Posterior vena cava (tissue), 2 donors: ENCODE measurements at places on chromosomes 13 and 19. TPM values are rescaled to one million over a fixed set of nuclear protein-coding genes. Genes with fewer than 3 reads are reported as not detected.

DNA sequence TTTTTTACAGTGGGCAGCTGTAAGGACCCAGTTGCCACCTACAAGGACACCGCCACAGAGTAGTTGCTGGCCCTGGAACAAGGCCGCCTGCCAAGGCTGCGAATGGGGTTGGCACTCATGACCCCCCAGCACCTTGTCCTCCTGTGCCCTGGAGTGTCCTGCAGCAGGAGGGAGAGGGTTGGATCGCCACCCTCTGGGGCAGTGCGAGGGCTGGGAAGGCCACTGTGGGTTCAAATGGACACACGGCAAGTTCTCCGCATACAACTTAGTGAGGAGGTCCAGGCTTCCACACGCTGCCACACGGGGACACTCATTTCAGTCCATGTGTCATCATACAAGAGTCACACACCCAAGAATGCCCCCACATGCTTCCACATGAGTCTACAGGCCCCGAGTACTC is 978 bp downstream of the KLK8 start:
- DNase-seq: no peak

The TEX26 gene
- total RNA-seq: 0.56 TPM

GRCh38 chr19:58346961-58347929 is 6.0 kb downstream of the A1BG start:
- DNase-seq: peak; percentile 90

DNA sequence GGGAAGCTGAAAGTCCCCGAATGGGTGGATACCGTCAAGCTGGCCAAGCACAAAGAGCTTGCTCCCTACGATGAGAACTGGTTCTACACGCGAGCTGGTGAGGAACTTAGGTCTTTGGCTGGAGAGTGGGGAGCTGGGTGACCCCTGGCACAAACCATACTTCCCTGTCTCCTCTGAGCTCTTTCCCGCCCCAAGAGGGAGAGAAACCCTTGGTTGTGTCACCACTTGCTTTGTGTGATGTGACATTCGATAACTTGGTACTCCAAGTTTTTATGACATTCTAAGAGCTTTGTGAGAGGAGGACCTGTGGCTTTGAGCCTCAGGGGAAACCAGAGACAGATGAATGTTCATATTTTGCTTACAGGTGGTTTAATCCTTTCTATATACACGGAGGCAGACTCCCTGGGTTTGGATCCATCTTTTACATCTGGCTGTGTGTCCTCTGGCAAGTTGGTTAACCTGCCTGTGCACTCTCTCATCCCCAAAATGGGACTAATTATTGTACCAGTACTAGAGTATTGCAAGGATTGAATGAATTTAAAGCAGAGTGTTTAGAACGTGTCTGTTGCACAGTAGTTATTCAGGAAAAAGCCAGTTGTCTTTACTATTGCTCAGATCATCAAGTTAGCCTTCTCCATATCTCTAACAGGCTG is 1.2 kb downstream of the RPS19 start:
- DNase-seq: no peak

DNA sequence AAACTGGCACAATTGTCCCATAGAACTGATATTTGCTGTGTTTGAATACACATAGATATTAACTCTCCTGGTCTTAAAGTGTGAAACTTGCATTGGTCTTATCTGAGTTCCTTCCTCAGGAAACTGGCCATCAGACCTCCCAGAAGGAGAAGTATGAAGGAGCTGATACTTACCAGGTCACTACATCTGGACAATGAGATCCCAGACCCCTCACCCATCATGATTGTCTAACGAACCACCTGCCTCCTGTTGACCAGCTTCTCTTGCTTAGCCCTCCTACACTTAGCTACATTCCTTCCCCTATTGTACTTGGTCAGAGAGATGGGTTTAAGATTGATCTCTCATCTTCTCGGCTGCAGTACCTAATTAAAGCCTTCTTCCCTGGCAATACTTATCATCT is 413.3 kb downstream of the KCTD12 start:
- DNase-seq: no peak

GRCh38 chr19:5563008-5563431 is 4.7 kb downstream of the TINCR start:
- no peak for DNase-seq

DNA sequence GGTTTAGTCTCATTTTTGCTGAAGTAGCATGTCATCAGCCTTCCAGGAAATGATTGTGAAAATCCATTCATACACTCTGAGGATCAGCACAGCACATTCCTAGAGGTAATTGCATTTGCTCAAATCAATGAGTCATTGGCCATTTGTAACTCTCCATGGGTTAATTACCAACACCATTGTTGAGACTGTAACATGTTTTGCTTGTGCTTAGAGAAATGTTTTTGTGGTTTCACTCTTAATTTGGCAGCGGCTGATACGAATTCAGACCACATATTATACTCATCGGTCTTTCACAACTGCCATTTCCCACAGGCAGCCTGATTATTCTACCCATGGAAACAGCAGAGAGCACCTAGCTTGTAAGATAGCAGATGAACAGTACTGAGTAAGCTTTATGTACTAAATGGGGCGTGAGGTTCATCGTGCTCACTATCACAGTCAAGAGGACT is 110.3 kb downstream of the NHLRC3 start:
- no peak for DNase-seq

The ZNF135 gene
- total RNA-seq: 5.5 TPM

The MIR17HG gene
- total RNA-seq: 3.4 TPM

DNA sequence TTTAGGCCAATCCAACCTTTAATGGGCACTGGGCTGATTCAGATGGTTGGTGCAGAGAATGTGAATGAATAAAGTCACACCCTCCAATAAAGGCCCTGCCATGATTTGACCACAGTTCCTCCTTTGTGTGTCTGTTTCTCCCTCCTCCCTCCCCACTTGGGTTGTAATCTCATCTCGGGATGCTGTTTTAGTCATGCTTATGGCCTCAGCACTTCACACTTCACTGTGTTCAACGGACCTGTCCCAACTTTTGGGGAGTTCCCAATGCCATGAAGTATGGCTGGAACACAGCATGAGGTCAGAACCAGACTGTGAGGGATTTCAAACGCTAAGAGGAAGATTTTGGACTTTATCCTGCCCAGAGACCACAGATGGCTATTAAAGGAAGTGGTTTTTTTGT is 5.6 kb upstream of the RAB8A start:
- no peak for DNase-seq

DNA sequence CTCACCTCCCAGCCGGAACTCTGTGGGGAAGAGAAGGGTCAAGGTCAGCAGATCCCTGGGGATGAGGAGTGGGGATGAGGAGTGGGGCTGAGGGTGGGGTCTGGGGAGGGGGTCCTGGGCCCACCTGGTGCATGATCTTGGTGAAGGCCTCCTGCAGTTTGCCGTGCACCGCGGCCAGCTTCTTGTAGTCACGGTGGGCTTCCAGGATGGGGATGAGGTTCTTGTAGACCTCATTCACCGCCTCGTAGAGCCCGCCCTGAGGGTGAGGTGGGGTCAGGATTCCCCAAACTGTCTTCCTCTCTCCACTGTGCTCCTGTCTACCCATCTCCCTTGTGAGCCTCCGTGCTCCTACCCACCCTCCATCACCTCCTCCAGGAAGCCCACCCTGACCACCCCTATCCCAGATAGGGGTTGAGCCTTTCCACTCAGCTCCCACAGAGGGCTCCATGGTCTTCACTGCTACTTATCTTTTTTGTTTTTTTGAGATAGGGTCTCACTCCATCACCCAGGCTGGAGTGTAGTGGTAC is 6.8 kb upstream of the KANK2 start:
- no peak for DNase-seq

GRCh38 chr19:6278740-6279619 is 795 bp downstream of the MLLT1 start:
- no peak for DNase-seq

The SIGLEC8 gene
- total RNA-seq: 0.19 TPM

The GCDH gene
- 14.6 TPM for total RNA-seq

DNA sequence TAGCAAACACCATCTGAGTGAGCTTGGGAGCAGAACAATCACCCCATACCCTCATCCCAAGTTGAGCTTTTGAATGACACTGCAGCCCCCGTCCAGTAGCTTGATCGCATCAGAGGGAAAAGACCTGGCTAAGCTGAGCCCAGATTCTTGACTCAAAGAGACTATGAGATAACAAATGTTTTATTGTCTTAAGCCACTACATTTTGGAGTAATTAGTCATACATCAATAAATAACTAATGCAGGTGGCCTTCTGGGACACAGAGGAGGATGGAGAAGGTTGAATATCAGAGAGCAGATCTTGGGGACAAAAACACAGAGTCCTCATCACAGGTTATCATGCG is 24.6 kb upstream of the IGSF23 start:
- no peak for DNase-seq

DNA sequence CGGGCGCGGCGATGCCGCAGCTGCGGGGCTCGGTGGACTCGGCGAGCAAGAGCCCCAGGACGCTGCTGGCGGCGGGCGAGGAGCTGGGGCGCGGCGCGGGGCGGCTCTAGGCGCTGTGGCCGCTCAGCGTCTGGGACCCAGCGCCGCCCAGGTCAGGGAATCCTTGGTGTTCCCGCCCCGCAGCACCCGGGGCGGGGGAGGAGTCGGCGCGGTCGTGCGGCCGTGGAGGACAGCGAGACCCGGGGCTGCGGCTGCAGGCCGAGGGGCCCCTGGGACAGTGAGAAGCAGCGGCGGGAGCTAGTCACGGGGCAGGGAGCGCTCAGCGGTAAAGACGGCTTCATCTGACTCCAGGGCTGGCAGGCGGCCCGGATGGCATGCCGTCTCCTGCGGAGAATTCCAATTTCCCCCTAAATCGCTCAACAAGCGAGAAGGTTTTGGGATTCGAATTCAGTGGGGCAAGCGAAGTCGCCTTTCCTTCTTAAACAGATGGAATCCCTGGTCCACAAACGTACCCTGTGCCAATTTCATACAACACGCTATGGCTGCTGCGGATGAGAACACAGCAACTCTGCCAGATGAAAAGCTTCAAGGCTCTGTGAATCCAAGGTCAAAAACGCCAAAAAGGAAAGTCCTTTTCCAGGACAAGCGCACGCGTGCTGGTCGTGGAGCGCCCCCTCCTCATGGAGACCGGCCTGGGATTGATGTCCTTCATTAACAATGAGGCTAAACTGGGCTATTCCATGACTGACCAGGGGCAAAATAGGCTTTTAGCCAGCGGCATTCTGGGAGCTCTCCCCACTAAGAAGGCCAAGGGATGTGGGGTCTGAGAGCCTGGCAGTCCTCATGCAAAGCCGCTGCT is 4.2 kb upstream of the ZSCAN4 start:
- peak; percentile 81 for DNase-seq

The KIR2DL3 gene
- total RNA-seq: not detected

GRCh38 chr13:58804832-58805231 is 1173.3 kb downstream of the PCDH17 start:
- DNase-seq: no peak

DNA sequence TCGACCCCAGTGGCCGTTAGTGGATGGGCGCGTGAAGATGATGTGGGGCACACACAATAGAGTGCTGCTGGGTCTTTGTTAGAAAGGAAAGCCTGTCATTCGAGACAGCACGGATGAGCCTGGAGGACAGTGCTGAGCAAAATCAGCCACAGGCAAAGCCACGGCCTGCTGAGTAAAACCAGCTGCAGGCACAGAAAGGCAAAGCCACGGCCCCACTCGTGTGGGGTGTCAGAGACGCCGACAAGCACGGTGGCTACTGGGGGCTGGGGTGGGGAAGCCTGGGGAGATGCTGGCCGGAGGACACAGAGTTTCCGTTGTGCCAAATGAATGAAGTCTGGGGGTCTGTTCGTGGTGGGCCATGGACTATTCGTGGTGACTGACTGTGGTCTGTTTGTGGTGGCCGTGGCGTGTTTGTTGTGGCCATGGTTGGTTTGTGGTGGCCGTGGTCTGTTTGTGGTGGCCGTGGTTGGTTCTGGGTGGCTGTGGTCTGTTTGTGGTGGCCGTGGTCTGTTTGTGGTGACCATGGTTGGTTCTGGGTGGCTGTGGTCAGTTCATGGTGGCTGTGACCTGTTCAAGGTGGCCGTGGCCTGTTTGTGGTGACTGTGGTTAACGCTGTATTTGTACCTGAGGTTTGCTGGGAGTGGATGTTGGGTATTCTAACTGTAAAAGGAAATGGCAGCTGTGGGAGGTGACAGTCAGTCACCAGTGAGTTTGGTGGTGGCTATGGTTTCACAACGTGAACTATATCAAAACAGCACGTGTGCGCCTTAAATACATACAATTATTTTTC is 36.3 kb downstream of the MCF2L start:
- no peak for DNase-seq

The PSG6 gene
- not detected for total RNA-seq

The EDNRB gene
- total RNA-seq: 32.6 TPM

DNA sequence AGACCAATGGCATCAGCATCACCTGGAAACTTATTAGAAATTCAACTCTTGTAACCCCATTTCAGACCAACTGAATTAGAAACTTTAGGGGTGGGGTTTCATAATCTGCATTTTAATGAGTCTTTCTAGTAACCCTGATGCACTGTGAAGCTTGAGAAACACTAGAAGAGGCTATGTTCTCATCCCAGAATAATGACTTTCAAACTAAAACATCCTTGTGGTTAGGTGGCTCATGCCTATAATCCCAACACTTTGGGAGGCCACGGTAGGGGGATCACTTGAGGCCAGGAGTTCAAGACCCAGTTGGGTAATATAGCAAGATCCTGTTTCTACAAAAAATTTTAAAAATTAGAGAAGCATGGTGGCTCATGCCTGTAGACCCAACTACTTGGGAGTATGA is 402.4 kb downstream of the DLEU7 start:
- DNase-seq: no peak

DNA sequence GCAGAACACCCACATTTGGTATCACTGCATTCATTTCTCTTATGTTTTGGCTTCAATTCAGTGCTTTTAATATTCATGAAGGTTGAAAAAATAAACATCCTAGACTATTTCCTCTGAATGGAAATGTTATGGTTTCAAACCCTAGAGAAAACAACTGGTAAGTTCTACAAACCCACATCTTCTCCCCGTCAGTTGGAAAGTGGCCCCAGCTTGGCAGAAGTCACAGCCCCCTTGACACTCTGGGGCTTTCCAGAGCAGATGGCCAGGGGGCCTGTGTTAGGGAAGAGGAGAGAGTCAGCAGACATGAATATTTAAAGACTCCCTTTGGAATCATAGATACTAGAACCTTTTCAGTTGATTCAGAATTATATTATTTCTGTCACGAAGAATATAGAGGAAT is 123.9 kb downstream of the SHISA2 start:
- no peak for DNase-seq

GRCh38 chr13:103772576-103772975 is 706.4 kb upstream of the SLC10A2 start:
- no peak for DNase-seq
